ENCODE measurements at places on chromosomes 1 and 21.

DNA sequence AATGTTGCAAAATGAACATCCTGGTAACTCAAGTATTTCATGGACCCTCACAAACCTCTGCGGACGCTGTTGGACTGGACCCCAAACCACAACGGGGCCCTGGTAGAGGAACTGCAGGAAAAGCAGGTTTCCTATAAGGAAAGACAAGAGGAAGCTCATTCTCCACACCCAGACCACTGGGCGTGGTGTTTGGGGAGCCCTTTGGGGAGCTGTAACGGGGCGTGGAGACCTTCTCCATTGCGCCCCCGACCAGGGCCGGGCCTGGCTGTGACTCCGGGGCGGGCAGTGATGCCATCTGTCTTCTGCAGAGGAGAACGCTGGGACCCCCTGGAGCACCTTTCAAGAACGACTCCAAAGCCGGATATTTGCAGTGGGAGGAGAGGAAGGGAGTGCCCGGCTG, 30.0 kb upstream of the AGPAT3 start:
- no peak for DNase-seq

- DNase-seq: no peak
Observed at GRCh38 chr1:154895798-154896197, 25.7 kb upstream of the KCNN3 start.

- DNase-seq: no peak
Observed at GRCh38 chr1:93681101-93681988, at the start of gene BCAR3. Gene BCAR3, minus strand, starts transcription at chr1:93681837. Its CDS starts 6,907 bp downstream, at chr1:93674930.

DNA sequence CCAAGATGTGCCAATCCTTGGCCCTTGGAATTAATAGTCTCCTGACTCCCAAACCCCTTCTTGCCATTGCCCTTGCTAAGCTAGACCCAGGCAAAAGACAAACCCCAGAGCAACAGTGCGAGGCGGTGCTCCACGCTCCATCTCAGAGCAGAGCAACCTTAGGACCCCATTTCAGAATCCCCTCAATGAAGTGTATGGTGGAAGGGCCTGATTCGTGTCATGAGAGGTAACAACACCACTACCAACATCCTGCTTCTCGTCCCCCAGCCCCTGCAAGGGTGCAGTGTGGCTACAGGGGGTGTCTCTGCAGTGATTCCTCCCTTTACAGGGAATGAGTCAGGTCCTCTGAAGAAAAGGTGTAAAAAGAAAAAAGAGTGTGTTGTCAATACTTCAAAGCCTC, 103.9 kb upstream of the IRF2BP2 start:
- DNase-seq: no peak

- DNase-seq: no peak
Observed at GRCh38 chr1:70411360-70411844, 334 bp downstream of the CTH start.

DNA sequence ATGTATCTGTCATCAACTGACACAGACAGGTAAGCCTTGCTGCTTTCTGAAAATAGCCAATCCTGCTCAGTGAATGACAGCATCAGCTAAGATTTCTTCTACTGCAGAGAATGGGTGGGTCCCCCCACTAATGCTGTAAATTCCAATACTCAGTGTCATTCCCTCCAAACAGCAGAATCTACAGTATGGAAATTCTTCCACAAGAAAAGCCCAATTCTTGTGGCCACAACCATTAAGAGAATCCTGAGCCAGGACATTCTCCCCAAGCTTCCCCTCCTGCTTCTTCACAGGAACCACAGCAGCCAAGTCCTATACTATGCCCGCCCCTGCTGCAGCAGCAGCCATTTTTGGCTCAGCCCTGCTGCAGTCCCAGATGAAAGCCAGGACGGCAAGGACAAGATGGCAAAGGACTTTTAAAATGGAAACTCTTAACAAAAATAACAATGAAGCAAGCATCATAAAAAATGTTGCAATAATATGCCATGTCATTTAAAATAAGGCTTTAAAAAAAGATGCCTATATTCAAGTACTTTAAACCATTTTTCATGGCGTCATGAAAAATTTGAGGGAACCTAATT, 26.8 kb downstream of the EIF4G3 start:
- DNase-seq: no peak

- no peak for DNase-seq
Observed at GRCh38 chr1:192529031-192529755, 46.4 kb upstream of the RGS1 start.

- DNase-seq: no peak
Observed at GRCh38 chr1:158329733-158330132, 1.6 kb downstream of the CD1B start.

- DNase-seq: no peak
Observed at GRCh38 chr1:82367456-82367855, 566.7 kb downstream of the ADGRL2 start.

DNA sequence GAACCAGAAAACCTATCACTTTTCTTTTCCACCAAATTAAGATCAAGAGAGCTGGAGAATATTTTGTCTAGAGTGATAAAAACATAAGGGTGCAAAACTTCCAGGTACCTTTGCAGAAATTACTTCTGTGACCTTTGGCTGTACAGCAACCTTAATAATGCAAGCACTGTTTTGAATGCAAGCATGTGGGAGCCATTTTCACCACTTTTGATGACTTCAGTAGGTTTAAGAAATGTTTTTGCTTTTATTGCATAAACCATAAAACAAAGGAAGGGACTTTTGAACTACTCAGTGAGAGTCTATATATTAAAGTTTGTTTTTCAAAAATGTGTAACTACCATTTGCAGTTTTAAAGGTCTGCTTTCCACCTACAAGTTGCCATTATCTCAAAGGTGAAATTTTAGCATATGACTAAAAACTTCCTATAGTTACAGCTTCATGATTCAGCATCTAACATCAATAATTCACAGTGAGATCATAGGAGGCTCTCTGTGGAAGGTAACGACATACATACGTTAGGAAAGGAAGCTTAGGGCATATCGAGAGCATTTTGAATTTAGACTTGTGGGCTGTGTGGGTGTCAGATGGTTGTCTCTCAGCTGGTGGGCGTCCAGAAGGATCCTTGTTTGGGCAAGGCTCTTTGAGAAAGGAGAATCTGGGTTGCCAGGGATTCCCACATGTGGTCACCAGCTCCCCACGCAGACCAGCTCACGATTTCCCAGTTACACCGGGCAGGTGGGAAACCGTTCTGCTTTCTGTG, 1.1 kb upstream of the GADD45A start:
- DNase-seq: no peak

DNA sequence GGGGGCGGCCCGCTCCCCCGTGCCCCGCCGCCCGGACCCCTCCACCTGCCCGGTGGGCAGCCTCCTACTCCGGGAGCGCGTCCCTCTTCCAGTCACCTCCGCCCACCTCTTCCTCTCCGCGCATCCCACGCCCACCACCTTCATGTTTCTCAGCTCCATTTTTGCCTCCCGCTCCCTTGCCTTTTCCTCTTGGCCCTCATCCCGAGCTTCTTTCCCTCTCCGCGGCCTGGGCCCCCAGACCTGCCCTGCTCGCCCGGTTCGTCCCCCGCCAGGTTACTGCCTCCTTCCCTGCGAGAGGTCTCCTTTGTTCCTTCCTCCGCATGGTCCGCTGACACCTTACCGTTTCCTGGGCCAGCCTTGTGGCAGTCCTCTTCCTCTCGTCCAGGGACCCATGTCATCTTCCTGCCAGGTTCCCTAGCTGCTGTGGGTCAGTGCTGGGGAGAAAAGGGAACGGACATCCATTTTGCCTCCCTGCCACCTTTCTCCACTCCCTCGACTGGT, 563 bp downstream of the QSOX1 start:
- no peak for DNase-seq

DNA sequence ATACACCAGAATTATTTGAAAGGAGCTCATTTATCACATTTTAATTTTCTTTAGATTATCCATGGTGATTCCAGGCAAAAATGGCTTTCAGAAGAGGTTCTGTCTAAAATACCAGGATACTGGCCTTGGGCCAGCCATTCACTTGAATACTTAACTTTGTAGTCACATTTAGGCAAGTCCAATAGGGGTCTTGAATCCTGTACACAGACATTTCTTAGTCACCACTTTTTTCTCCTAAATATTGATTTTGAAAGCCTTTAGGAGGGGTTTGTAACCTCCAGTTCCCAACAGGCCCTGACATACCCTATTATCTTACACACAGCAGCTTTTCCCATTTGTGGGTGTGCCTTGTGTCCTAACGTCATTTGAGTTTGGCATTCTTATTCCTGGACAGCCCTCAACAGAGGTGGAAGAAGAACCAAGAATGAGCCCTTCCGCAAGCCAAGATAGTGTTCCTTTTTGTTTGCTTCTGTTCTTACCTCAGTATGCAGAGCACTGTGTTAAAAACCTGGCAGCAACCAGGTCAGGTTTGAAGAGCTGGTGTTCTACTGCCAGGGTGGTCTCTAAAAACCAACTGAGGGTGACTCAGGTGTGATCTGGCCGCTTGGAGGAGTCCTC, 19.5 kb downstream of the MAP3K7CL start:
- DNase-seq: no peak

- no peak for DNase-seq
Observed at GRCh38 chr1:84721152-84721551, 30.9 kb upstream of the SSX2IP start.

DNA sequence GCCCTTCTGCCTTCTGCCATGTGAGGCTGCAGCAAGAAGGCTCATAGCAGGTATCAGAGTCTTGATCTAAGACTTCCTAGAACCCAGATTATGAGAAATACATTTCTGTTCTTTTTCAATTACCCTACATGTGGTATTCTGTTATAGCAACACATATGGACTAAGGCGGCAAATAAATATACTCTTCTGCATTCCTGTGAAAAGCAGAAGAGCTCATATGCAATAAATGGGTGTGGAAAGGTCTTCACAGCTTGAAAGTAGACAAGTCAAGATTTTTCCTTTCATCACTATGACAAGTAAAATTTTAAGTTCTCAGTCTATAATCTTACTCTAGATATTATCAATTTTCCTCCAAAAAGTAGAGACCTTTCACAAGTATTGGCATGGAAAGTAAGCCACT, 36.6 kb downstream of the TNFSF18 start:
- no peak for DNase-seq

DNA sequence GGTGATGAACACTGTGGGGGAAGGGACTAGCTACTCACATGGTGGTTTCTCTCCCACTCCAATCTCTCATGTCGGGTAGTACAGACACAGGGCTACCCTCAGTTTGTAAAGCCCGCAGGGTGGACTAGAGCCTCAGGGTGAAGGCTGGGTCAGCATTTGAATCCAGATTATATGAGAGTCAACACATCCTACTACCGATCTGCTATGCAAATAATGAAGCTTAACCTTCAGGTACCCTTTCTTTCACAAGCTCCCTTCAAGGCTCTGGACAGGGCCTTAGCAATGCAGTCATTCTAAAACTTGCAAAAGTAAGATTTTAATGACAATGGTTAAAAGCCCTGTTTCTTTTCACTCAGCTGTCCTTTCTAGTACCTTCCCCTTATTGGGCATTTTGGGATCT, 5.5 kb upstream of the ZBED6 start:
- no peak for DNase-seq

DNA sequence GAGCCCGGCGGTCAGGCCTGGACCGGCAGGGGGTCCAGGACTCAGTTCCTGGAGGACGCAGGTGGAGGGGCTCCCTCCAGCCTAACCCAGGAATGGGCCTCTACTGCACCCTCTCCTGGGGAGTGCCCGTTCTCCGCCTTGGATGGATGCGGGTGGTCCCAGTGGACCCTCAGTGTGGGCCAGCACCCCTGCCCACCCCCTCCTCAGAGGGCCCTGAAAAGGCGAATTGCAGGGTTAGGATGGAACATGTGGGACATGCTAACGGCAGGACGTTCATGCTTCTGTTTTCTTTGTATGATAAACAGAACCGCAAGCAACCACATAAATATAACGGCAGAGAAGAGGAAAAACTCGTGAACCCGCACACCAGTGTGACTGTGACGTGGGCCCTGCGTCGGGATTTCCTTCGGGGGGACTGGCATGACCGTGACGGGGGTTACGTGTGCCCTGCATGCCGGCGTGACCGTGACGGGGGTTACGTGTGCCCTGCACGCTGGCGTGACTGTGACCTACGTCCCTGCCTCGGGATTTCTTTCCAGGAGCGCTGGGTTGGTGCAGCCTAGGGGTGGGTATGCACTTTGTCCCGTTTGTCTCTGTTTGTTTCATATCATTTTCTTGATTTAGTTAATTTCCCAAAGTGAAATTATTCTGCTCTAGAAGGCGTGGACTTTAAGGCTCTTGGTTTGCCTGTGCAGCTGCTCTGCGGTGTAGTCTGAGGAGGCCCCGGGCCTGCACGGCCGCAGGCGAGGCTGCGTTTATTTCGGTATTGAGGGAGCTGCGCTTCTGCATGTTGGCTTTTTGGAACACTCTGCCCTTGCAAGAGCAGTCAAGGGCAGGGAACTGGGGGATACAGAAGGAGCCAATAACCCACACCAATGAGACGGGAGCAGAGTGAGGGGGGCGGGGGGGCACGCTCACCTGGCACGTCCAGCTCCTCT, 3.1 kb downstream of the FTCD start:
- DNase-seq: no peak

DNA sequence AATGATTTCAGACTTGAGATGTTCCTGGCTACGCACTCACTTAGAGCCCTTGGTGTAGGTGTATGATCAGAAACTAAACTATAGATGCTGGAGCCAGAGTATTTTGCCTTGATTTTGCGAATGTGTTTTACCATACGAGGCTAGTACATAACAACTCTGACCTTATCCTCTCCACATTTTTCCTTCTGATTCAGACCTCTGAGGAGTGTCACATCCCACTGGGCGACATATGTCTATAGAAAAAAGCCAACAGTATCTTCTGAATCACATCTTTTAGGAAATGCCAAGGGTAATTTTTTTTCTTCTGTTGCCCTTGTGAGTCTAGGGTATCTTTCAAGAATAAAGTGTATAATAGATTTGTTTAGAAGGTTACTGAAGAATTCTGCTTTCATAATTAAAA, 49.6 kb downstream of the AK4 start:
- DNase-seq: no peak

GRCh38 chr1:52056937-52057231, 789 bp downstream of the BTF3L4 start:
- DNase-seq: no peak

GRCh38 chr1:231041719-231042261, 1.7 kb upstream of the FAM89A start:
- no peak for DNase-seq

GRCh38 chr21:14964621-14965020, 100.2 kb downstream of the NRIP1 start:
- no peak for DNase-seq

GRCh38 chr1:12539705-12540579, 78.1 kb downstream of the DHRS3 start:
- no peak for DNase-seq

DNA sequence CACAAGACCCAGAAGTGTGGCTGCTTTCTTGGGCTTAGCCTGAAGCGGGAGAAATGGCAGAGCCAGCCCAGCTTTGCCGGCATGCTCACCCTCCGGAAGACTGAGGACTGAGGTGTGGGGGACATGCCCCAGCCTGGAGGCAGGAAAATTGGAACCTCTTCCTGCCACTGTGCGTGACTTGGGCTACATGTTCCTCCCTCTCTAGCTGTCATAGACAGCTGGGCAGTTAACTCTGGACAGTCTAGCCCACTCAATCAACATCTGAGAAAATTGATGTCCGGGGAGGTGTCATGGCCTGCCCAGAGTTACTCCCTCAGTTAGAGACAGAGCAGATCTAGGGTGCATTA, 59.7 kb downstream of the UBE2T start:
- DNase-seq: no peak

All from T-cell (primary cell).